ENCODE measurements at places on chromosomes 2 and 18.
A peak's percentile ranks its signal among the peaks of the same experiment; 100 is the strongest.

GRCh38 chr2:84959095-84959565, 11.8 kb upstream of the KCMF1 start:
- DNase-seq = no peak

GRCh38 chr18:46250084-46250811, 146.1 kb downstream of the HAUS1 start:
- DNase-seq = no peak

GRCh38 chr2:57126410-57126809, 920.2 kb upstream of the VRK2 start:
- no peak for DNase-seq

DNA sequence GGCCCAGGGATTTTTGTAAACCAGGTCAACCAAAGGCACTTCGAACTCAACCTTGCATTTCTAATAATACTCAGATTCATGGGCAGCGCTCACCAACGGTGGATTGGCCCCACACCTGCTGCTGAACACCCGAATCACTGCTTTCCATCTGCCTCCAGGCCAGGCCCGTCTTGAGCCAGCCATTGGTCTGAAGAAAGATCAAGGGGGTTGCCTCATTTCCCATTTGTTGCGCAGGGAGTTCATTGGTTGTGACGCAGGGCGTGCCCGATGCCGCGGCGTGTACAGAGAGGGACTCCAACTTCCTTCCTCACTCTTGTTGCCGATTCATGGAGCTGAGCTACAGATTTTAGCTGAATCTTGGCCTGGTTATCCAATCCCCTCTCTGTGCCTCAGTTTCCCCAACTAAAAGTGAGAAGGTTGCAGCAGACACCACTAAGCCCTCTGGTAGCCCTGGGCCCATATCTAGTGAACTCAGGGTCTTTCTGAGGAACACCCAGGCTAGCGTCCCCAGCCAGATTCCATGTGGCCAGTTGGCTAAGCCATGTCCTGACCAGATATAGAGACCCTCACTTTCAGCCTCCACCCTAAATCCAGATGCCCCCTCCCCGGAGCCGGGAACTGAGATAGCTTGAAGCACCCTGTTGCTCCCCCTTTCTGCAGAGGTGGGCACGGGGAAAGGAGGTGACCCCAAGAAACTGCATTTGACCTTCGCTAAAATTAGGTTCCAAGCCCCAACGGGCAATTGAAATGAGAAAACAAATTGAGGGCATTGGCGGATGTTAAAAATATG, 60.9 kb upstream of the HPCAL1 start:
- no peak for DNase-seq

DNA sequence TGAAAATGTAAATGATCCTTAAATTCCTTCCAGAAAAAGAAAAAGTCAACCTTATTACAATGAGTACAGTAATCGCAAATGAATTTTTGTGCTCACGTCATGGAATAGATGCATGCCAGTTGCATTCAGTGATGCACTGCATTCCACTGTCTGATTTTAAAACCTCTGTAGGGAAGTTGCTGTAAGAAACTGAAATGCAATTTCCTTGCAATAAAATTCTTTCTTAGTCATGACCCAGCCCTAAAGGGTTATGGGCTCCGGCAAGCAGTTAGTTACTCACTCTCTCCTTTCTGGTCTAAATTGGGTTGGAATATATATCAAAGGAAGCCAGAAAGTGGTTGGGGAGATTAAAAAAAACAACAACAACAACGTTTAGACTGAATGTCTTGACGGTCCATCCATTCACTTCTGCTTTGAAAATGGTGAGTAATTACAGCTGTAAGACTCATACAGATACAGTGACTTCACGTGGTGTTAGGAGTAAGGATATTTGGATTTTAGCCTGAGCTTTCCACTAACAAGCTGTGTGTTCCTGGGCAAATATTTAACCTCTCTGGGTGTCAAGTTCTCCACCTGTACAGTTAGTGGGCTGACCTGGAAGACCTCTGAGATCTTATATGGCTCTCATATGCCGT, 8.6 kb upstream of the RND3 start:
- DNase-seq = no peak

DNA sequence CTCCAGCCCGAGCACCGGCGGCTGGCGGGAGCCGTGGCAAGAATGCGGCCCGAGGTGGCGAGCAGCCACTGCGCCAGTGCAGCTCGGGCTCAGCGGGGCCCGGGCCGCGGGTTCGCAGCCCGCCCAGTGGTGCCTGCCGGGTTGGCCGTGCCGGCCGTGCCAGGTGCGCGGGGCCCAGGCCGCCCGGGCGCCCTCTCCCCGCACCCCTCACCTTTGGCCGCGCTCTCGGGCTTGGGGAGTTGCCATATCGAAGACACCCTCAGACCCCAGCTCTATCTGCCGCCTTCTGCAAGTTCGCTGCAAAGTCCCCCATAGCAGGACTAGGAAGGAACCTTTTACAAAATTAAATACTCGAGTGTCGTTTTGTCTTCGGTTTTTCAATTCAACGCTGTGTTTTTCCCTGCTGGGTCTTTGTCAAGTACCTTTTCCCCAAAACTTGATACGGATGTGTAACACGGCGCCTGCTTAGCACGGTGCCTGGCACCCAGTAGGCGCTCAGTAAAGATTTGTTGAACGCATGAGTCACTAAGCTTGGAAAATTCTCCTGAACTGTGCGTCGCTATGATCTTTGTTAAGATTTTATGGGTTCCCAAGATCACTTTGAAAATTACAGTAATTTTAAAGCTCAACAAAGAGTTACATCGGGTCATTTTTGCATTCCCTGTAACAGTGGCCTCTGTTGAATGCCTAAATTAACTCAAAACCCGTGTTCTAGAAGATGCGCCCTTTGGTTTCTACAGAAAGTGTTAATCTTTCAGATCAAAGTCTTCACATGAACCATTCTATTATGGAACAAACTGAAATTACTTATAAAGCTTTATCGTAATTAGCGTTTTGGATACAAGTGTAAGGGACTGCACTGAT, 750 bp downstream of the STRADB start:
- DNase-seq = no peak

GRCh38 chr2:237488901-237489860, 2.1 kb downstream of the MLPH start:
- DNase-seq = no peak

GRCh38 chr18:59208602-59209125, 11.3 kb upstream of the GRP start:
- no peak for DNase-seq

GRCh38 chr2:102619414-102620319, at the start of gene SLC9A2:
SLC9A2 (plus strand) TSS chr2:102619553; CDS start chr2:102619849, 296 bp downstream.
- no peak for DNase-seq

DNA sequence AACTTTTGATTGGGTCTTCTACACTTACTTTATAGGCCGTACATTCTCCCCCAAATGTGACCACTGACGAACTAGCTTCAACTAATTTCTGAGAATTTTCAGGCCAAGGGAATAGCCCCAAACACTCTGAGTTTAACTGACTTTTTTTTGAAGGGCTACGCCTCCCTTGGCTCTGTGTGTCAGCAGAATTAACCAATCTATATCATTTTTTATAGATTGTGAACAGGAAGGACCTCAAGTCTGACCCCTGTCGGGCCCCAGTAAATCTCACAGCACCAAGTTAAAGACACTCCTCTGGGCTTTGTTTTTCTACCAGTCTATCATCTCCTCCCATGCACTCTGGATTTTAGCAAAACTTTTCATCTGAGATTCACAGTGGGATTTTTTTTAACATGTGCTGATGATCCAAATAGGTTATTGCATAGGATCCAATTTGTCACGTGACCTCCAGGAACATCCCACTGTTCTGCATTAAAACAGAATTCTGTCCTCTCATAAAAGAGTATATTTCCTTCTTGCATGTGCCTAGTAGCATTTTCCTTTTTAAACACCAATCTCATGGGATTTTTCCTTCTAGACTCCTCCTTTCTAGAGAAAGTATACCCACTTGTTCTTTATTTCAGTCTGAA, 307.1 kb downstream of the OSR1 start:
- DNase-seq = no peak

GRCh38 chr2:230216489-230216888, 3.3 kb downstream of the SP110 start:
- DNase-seq = no peak

GRCh38 chr18:38751898-38752297, 1186.3 kb upstream of the CELF4 start:
- no peak for DNase-seq

GRCh38 chr2:28101123-28101522, 210.6 kb downstream of the BABAM2 start:
- DNase-seq = no peak

GRCh38 chr2:241096979-241097378, 5.1 kb downstream of the MTERF4 start:
- no peak for DNase-seq

DNA sequence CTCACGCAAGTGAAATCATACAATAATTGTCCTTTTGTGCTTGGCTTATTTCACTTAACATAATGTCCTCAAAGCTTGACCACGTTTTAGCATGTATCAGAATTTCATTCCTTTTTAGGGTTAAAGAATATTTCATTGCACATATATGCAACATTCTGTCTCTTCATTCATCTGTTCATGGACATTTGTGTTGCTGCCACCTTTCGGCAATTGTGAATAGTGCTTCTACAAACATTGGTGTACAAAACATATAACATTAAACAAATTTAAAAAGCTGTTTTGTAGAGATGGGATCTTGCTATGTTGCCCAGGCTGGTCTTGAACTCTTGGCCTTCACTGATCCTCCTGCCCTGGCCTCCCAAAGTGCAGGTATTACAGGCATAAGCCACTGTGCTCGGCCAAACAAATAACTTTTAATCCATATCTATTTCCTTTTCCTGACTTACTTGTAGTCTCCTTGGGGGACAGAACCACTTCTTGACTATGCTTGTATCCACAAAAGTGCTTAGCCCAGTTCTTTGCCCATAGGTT, 209.3 kb downstream of the SLC4A3 start:
- DNase-seq = no peak

DNA sequence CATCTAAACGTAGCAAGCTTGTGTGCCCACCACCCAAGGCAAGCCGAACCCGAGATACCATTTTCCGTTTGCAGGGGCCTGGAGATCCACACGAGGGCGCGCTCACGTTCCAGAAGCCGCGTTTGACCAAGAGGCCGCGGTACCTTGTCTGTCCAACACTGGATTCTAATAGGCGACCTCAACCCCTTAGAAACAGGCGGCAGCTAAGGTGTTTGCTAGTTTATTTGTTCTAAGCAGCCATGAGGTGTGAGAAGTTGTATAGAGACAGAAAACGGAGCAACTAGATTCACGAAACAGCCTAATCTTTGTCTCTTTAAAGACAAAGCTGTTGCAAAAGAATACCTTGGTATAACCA, 4.2 kb downstream of the HOXD11 start:
- peak; percentile 42 for DNase-seq

- DNase-seq = no peak
These were observed 23.3 kb upstream of the RMC1 start for GRCh38 chr18:23479829-23480505.

DNA sequence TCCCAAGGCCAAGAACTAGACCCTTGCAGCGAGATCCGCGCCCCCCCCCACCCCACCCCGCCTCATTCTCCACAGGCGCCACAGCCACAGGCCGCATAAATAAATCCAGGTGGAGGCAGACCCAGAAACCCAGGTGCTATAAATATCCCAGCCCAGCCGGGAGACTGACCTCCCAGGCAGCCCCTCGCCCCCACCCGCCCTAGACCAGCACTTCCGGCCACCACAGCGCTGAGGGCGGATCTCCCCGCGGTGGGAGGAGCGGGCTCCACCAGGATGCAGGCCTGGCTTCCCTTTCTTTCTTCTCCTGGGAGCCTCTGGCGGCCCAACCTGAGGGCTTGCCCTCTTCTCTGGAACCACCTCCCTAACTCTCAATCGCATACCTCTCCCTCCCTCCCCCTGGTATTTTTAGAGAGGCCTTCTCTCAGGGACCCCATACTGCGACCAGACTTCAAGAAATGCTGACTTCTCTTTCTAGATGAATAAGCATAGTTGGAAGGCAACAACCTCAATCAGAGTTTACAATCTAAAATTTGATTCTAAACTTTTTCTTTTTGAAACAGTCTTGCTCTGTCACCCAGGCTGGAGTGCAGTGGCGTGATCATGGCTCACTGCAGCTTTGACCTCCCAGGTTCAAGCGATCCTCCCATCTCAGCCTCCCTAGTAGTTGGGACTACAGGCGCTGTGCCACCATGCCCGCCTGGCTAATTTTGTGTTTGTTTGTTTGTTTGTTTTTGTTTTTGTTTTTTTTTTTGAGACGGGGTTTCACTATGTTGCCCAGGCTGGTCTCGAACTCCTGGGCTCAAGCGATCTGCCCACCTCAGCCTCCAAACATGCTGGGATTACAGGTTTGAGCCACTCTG, 55.0 kb downstream of the PKDCC start:
- DNase-seq = peak; percentile 14

DNA sequence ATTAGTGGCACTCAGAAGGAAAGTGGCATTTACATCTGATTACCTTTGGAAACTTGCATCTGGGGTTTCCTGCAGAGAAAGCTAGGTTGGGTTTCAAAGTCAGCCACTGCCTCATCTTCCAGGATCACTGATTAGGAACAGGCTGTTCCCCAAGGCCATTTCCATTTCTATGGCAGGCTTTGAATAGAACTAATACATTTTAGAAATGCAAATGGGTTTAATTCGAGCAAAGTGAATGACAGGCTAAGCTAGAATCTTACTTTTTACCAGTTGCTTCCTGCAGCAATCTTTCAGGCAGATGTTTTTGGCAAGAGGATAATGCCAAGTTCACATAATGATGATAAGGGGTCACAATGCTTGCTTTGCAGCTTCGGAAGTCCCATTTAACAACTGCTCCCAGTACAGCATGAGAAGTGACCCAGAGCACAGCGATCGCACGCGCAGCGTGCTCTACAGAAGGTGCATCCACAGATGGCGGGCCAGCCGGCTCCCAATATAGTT, 336.7 kb downstream of the LPIN1 start:
- no peak for DNase-seq

DNA sequence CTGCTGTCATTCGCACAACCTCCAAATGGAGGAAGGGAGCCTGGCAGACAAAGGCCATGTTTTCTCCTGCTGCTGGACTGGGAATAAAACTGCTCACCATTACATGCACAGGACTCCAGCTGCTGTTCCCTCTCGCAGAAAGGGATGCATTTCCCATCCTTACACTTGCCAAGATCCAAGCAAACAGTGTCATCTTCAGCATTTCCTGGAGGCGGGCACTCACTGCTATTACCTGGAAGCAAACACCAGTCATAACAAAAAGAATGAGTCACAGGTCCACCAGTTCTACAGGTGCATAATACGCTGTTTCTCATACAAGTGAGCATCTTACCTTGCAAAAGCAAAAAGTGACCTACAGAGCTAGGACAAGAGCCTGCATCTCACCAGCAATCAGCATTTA, 22.7 kb downstream of the IAH1 start:
- no peak for DNase-seq

GRCh38 chr2:16682431-16683118, 16.9 kb upstream of the CYRIA start:
- no peak for DNase-seq

- no peak for DNase-seq
These were observed 73.2 kb upstream of the GPC1 start for GRCh38 chr2:240362216-240362755.

Data from SHP77 treated with DMSO at 0.1 percent for 48 hours (cell line).